ENCODE measurements at places on chromosomes 5 and 9.

DNA sequence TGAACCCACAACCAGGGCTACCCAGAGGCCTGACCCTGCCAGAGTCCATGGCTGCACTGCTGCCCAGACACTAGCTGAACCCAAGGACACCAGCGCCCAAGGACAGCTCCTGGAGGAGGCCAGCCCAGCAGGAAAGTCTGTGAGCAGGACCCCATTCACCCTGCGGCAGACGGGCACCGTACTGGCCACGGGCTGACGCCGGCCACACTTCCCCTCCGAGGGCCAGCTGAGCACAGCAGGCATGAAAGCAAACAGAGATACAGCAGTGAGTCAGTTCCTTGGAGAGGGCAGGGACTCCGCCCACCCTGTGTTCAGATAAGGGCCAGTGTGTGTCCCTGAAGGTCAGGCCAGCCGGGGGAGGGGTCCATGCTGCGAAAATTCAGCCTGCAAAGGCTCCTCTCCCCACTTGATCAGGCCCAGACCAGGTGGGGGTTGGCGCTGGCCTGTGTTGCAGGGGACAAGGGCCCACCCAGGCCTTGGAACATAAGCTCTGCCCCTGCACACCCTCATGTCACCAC is 3.2 kb downstream of the RNF208 start:
- no peak for DNase-seq

- DNase-seq: no peak
Observed at GRCh38 chr9:135580664-135581380, 19.3 kb downstream of the PAEP start.

DNA sequence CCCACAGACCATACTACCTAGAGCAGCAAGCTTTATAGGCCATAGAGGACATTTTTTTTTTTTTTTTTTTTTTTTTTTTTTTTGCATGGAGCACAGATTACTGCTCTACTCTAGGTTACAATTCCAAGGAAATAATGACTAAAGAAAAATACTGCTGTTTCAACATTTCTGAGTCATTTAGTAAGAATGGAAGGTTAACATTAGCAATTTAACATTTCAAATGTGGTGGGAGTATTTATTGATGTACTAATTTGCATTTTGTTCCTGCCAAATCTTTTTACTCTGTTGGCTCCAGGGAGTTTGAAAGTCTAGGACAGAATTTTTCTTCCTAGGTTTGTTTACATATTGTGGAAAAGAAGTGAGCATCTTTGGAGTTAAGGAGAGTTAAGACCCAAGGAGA is 142.1 kb upstream of the CCDC152 start:
- no peak for DNase-seq

- no peak for DNase-seq
Observed at GRCh38 chr9:21413624-21414023, 4.7 kb downstream of the IFNA8 start.

DNA sequence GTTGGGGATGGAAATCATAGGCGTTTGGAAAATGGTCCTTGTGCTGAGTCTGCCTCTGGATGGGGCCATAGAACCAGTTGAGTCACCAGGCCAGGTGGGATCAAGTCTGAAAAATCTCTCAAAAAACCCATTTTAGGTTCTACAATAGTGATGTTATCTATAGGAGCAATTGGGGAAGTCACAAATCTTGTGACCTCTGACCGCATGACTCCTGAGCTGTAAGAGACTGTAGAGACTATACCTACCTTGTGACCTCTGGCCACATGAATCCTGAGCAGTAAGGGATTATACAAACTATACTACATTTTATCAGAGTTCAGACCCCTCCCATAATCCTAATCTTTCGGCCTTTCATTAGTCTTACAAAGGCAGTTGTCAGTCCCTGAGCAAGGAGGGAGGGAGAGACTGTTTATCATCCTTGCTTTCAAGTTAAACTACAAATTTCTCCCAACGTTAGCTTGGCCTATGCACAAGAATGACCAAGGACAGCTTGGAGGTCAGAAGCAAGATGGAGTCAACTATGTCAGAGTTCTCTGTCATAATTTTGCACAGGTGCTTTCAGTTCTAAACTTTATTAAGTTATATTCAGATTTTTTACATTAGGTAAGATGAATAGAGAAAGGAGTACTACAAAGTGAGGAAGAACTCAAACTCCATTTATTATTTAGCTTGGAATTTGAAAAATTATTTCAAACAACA is 11.5 kb upstream of the JMY start:
- DNase-seq: no peak

DNA sequence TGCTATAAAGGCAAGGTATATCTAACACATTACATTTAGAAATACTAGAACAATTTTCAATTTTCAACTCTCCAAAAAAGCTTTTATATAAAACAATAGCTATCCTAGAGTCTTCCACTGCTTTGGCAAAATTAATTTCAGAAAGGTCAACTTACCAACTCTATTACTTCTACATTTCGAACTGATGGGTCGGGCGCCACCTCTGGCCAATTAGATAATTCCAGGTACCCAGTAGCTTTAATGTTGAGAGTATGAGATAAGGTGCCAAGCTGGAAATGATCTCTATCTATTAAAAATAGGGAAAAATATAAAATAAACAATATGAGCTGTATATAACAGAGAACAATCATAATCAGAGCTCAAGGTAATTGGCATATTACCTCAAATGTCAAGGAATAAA is 166.6 kb downstream of the AP3B1 start:
- DNase-seq: no peak

DNA sequence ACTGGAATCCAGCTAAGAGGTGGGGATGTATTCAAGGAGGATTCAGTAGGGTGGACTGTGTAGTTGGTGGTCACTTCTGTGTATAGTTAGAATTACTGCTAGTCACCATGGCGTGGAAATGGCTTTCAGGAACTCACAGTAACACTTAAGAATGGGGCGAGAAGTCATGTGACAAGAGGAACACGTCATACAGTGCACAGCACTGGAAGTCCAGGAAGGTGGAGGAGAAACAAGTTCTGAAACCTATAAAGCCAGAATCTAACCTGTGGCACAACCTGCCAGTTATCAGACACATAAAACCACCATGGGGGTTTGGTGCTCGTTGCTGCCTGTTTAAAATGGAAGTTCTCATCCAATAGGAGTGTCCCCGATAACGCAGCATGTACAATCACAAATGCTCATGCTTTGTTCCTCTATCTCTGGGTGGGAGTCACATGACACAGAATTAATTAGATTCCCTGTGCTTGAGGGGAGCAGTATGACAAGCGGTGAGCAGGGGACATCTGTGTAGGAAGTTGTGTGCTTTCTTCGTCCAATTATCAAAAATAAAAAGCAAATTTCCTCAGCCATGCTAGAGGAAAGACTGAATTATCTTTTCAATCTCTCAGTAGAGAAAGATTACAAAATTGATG is 193.0 kb downstream of the SPOCK1 start:
- DNase-seq: no peak

GRCh38 chr5:112263469-112263868 is 155.6 kb downstream of the EPB41L4A start:
- no peak for DNase-seq

DNA sequence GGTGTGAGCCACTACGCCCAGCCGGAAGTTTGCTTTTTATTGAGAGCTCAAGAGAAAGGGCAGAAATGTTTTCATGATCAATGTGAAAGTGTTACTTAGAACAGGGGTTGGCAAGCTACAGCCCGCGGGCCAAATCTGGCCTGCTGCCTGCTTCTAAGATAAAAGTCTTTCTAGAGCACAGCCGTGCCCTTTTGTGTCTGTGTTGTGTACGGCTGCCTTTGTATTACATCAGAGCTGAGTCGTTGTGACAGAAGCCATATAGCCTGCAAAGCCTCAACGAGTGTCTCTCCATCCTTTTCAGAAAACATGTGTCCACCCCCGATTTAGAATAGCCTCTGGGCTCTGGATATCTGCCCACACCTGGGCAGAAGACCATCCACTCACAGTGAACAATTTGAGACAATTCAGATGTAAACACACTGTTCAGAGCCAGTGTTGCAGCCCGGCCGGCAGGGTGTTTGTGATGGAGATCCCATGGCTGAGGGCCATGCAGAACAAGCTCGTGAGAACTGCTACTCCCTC is 28.8 kb downstream of the AK8 start:
- no peak for DNase-seq

DNA sequence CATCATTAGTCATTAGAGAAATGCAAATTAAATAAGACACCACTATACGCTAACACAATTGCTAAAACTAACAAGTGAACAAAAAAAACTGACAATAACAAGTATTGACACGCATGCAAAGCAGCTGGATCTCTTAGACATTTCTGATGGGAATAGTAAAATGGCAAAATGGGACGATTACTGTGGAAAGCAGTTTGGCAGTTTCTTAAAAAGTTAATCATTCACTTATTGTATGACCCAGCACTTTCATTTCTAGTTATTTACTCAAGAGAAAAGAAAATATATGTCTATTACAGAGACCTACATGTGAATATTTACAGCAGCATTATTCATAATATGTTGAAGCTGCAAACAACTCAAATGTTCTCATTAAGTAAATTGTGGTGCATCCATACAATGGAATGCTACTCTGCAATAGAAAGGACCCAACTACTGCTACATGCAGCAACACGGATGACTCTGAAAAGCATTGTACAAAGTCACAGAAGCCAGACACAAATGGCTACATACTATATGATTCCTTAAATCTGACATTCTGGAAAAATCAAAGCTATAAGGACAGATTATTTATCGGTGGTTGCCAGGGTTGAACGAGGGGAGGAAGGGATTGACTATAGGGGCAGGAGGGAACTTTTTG is 96.8 kb upstream of the ITGA2 start:
- DNase-seq: no peak

- no peak for DNase-seq
Observed at GRCh38 chr9:129245276-129245675, 67.2 kb upstream of the IER5L start.

- no peak for DNase-seq
Observed at GRCh38 chr5:14816999-14817761, 54.4 kb downstream of the ANKH start.

GRCh38 chr5:73436535-73437100 is 12.0 kb downstream of the FOXD1 start:
- no peak for DNase-seq

GRCh38 chr9:14487547-14488185 is 173.7 kb upstream of the NFIB start:
- no peak for DNase-seq

- DNase-seq: no peak
Observed at GRCh38 chr9:121268598-121268850, 562 bp downstream of the GSN start.

DNA sequence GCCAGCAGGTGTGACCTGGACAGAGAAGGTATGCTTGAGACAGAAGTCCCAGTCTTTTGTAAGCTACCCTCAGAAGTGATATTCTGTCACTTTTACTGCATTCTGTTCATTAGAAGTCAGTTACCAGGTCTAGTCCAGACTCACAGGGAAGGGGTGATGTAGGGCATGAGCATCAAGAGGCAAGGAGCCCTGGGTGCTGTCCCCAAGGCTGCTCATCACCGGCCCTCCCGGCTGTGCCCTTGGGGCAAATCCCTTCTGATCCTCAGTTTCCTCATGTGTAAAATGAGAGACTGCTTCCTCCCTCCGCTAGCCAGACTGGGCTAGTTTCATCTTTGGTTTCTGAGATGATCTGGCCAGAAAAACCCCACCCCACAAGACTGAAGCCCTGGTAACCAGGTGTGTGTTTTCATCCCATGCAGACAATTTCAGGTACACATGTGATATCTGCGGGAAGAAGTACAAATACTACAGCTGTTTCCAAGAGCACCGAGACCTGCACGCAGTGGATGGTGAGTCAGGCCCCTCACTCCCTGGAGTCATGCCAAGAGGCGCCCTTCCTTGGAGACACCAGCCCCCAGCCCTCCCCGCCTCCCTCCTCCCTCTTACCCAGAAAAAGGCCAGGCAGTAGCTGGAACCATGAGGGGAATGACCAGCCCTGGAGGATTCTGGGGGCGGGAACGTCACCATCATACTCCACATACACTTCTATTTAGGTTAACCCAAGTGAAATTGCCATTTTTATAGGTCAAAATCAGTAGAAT is 71.0 kb downstream of the AMBP start:
- no peak for DNase-seq

GRCh38 chr9:20441711-20442423 is 180.4 kb downstream of the MLLT3 start:
- DNase-seq: no peak

Measured in CD4-positive, alpha-beta memory T cell (primary cell).